ENCODE measurements at places on chromosomes 16 and 17. TPM values are rescaled to one million over a fixed set of nuclear protein-coding genes. Genes with fewer than 3 reads are reported as not detected.

The APOH gene
- polyA plus RNA-seq = not detected

The SLC5A2 gene
- not detected for polyA plus RNA-seq

The CSH2 gene
- polyA plus RNA-seq = not detected

The BCL6B gene
- not detected for polyA plus RNA-seq

The TMEM219 gene
- polyA plus RNA-seq = 227 TPM

The GALNS gene
- polyA plus RNA-seq = 38.8 TPM

The SLC5A11 gene
- not detected for polyA plus RNA-seq

The RAMP2 gene
- polyA plus RNA-seq = not detected

DNA sequence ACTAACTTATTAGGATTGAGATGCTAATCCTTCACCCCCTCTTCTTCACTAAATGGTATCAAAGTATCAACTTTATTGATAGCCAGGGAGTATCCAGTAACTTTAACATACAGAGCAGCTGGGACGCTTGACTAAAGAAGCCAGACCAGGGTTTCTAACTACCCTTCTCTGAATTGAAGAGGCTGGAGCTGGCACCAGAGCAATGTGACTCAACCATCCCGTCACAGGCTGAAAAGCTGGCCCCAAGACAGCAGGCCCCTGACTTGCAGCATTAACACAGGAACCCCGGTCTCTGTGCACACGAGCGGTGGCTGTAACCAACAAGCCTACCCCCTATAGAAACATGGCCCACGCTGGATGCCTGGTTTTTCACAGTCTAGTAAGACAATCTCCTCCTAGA lies 59.8 kb downstream of the ANKFN1 start:
- no peaks in the 10 kb centered on the region for H3K4me1 ChIP-seq
- DNase-seq = no peak
- no peak overlapping the region for H3K27ac ChIP-seq
- H3K27me3 ChIP-seq = no peaks in the 10 kb centered on the region
- H3K4me3 ChIP-seq = no peak overlapping the region
- H3K36me3 ChIP-seq = no peaks in the 10 kb centered on the region

DNA sequence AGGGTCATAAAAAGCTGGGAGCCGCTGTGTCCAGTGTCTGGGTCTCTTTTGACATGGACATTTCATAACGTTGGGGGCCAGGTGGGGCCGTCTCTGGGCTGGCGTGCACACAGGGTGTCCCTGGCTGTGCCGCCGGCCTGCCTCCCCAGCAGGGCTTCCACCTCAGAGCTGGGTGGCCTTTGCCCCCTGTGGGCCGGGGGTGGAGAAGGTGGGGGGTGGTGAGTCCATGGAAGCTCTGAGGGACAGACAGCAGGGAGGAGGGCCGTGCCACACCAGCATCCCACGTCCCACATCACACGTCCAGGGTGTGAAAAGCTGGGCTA lies 908 bp upstream of the SNAI3 start:
- peak overlapping the region; percentile 94 for H3K4me3 ChIP-seq
- H3K27ac ChIP-seq = no peak overlapping the region
- no peaks in the 10 kb centered on the region for H3K36me3 ChIP-seq

- no peak overlapping the region for H3K4me3 ChIP-seq
- H3K27me3 ChIP-seq = peaks cover 2% of the 10 kb centered on the region
- no peaks in the 10 kb centered on the region for H3K36me3 ChIP-seq
These were observed 15.2 kb downstream of the ZFHX3 start for GRCh38 chr16:73032541-73033270.

GRCh38 chr17:81200695-81201580 lies 21.8 kb downstream of the CEP131 start:
- no peaks in the 10 kb centered on the region for H3K27me3 ChIP-seq
- peaks cover 4% of the 10 kb centered on the region for H3K4me1 ChIP-seq
- peaks cover 16% of the 10 kb centered on the region for H3K36me3 ChIP-seq
- H3K27ac ChIP-seq = no peak overlapping the region

- no peak overlapping the region for H3K4me3 ChIP-seq
- H3K36me3 ChIP-seq = peaks cover 59% of the 10 kb centered on the region
- DNase-seq = no peak
- H3K27me3 ChIP-seq = no peaks in the 10 kb centered on the region
These were observed 5.1 kb downstream of the NBR1 start for GRCh38 chr17:43176119-43176570.

- no peak overlapping the region for H3K4me3 ChIP-seq
- no peak for DNase-seq
- H3K27ac ChIP-seq = no peak overlapping the region
- H3K27me3 ChIP-seq = peaks cover 13% of the 10 kb centered on the region
- H3K36me3 ChIP-seq = no peaks in the 10 kb centered on the region
- no peaks in the 10 kb centered on the region for H3K4me1 ChIP-seq
These were observed 22.8 kb downstream of the ZNF423 start for GRCh38 chr16:49833085-49833484.

All from CD14-positive monocyte (primary cell).